Endothelial cell of umbilical vein (primary cell): ENCODE measurements at places on chromosomes 2 and 18.

DNA sequence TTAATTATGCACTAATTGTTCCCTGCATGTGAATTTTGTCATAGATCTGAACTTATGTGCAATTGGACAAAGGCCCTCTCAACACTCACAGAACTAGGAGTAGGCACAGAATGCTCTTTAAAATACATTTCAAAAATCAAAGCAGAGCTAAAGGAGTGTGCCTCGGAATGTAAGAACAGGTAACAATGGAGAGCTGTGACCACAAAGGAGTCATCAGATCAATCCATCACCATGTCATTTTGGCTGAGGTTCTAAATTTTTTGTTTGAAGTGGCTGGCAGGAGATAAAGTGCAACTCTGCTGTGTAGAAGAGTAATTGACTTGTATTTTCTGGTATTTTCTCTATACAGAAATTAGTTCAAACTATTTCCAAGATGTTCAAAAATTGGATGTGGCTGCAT is 155.4 kb downstream of the NRP2 start:
- DNase-seq: no peak

DNA sequence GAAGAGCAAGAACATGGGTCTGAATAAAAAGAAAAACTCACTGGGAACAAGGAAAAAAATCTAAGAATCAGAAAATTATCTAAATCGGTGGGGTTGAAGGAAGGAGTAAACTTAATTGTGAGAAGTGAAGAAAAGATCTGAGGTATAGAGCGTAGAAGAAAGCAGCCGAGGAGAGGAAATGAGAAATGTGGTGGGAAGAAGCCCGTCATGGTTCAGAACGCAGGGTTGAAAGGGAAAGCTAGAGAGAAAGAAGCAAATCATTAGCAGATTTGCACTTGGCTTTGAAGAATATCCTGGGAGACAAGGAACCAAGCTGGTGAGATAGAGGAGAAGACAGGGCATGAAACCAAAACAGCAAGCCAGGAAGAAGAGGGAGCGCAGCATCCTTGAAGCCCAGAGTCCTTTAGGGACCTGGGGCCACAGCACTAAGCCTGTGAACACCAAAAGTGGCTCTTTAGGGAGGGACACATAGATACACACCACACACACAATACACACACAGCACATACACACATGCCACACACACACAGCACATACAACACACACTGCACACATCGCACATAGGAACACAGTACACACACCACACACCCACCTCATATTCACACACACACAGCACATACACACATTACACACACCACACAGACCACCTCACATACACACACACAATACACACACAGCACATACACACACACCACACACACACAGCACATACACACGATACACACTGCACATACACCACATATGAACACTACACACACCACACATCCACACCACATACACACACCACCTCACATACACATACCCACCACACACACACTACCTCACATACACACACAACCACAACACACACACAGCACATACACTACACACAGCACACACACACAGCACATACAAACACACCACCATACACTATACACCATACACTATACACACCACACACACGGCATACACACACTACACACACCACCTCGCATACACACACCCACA is 274.6 kb downstream of the ETAA1 start:
- DNase-seq: no peak

- DNase-seq: no peak
Measured at GRCh38 chr2:7841751-7842150, 840.1 kb upstream of the ID2 start.

GRCh38 chr2:15458277-15458676 is 102.9 kb downstream of the NBAS start:
- DNase-seq: no peak

GRCh38 chr2:239238381-239238780 is 162.4 kb downstream of the HDAC4 start:
- no peak for DNase-seq
